CD4-positive, alpha-beta T cell treated with Interleukin-21 for 1 hour (primary cell): ENCODE measurements at places on chromosomes 3 and 15.

- no peak for DNase-seq
These were observed 30.0 kb downstream of the AP3B2 start for GRCh38 chr15:82679626-82680199.

DNA sequence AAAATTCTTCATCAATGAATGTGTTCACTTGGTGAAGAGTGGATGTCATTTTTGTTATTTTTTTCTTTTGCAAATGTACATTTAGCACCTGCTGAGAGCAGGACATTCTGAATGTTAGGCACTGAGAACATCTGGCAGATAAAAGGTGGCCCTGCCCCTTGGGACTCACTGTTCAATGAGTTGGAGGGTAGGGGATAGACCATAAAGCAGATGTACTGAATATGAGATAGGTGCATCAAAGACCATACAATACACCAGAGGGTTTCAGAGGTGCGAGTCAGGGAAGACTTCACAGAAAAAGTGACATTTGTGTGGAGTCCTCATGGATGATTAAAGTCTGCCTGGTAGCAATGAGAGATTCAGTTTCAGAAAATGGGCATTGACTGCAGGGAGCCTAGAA lies 34.2 kb downstream of the EEFSEC start:
- DNase-seq, result no peak

- no peak for DNase-seq
These were observed 186.6 kb downstream of the UBE2E2 start for GRCh38 chr3:23389686-23390085.

DNA sequence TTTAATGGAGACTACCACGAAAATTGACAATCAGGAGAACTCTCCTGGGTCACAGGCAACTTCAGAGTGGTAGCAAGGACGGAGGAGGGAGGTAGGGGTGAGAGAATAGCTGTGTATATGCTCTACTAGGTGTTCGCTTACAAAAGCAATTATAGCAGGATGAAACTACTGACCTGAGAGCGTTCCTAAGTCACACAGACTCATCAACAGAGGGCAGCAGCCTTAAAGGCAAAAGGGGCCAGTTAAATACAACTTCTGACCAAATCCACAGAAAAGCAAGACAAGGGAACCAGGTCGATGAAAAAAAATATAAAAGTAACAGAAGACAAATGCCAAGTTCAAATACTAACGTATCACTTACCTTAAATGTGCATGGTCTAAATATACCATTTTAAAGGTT lies 894.6 kb downstream of the PLOD2 start:
- DNase-seq, result no peak

- DNase-seq, result no peak
These were observed 18.3 kb downstream of the ANKRD63 start for GRCh38 chr15:40264321-40265153.
